Mononuclear cell (primary cell): ENCODE measurements at places on chromosomes 11 and 22. TPM values are rescaled to one million over a fixed set of nuclear protein-coding genes. Genes with fewer than 3 reads are reported as not detected.

The LMO2 gene
- total RNA-seq = 28.4 TPM

The BET1L gene
- total RNA-seq = 20.6 TPM

The INSC gene
- 0.10 TPM for total RNA-seq

The CCND1 gene
- 1.3 TPM for total RNA-seq

The CRYBA4 gene
- total RNA-seq = not detected

The ACR gene
- total RNA-seq = not detected

The SLC25A45 gene
- total RNA-seq = 12.6 TPM

The IGSF9B gene
- 4.3 TPM for total RNA-seq

The SEPTIN3 gene
- 0.10 TPM for total RNA-seq

The OR6A2 gene
- total RNA-seq = not detected

The OR11H1 gene
- total RNA-seq = not detected

The SNU13 gene
- total RNA-seq = 66.3 TPM

The KRTAP5-10 gene
- not detected for total RNA-seq

The HMGXB4 gene
- 35.1 TPM for total RNA-seq

The MFNG gene
- 77.0 TPM for total RNA-seq

The DCHS1 gene
- 3.8 TPM for total RNA-seq

The KRTAP5-1 gene
- total RNA-seq = not detected

The HBG2 gene
- total RNA-seq = 3.9 TPM

The RFPL3 gene
- 0.21 TPM for total RNA-seq

The NPAS4 gene
- not detected for total RNA-seq

The NRIP3 gene
- total RNA-seq = 11.5 TPM

The OMP gene
- total RNA-seq = not detected

The GGTLC2 gene
- total RNA-seq = not detected

The NRXN2 gene
- 0.73 TPM for total RNA-seq

The MMP13 gene
- total RNA-seq = not detected

The OR10D3 gene
- not detected for total RNA-seq

The LMO1 gene
- not detected for total RNA-seq

The P2RX3 gene
- not detected for total RNA-seq

The SYT7 gene
- total RNA-seq = under 0.01 TPM

The BCO2 gene
- total RNA-seq = 1.4 TPM

The CARD18 gene
- total RNA-seq = not detected

The OR8G5 gene
- not detected for total RNA-seq
